DND-41 (cell line): ENCODE measurements at places on chromosomes 16 and 17.

DNA sequence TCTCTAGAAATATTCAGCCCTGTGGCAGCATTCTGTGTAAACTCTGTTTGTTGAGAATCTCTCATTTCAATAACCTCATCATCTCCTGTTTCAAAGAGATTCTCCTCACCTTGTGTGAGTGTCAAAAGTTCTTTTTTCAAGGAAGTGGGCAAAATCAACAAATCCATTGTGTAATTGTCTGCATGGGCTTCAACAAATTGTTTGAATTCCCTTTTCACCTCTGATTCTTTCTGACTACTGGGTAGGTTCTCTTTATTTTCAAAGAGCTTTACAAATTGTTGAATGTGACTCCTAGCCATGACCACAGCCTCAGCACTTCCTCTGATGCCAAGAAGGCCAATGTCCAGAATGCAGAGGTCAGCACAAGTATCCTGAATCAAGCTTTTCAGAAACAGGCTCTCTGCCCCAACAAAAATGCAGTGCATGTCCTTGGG lies 48.0 kb downstream of the N4BP1 start:
- no peak for DNase-seq

DNA sequence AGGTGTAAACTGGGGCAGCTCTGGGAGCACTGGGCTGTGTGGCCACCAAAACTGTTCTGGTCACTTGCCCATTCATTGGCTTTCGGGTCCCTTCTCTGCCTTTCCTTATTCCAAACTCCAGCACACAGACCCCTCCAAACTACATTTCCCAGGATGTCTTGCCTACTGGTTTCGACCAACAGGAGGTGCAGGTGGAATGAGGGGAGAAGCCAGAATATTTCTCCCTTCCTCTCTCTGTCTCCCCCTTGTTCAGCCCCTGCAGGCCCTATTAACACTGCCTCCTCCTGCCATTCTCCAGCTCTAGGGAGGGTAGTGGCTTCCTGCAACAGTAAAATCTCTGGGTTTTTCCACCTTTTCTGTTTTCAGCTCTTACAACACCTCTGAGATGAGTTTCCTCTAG lies 13.2 kb upstream of the NAGPA start:
- no peak for DNase-seq

GRCh38 chr16:65306722-65307121 lies 184.9 kb upstream of the CDH11 start:
- no peak for DNase-seq

DNA sequence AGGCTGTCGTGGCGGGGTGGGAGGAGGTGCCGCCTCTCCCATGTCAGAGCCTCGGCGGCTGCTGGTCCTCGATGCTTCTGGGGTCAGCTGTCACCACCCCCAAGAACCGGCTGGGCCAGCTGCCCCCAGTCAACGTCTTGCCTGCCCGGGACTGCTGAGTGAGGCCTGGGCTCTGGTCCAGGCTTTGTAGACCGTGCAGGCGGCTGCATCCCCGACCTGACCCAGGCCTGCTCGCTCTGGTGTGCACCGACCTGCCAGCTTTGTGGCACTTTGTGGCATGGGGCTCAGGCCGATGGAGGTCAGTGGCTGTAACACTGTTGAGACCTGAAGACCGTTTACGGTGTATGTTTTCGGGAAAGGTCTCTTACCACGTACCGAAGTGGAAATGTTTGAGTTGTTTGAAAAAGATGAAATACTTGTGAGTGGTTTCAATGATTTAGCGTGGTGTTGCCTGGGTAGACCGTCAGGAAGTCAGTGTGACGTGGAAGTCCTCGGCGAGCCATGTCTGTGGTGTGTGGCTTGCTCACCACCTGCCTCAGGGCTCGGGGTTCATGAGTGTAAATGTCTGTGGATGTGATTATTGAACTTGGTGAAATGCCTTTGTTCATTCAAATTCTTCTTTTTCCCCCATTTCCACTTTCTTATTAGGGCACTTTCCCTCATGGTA lies 53.2 kb upstream of the ZNF750 start:
- no peak for DNase-seq

DNA sequence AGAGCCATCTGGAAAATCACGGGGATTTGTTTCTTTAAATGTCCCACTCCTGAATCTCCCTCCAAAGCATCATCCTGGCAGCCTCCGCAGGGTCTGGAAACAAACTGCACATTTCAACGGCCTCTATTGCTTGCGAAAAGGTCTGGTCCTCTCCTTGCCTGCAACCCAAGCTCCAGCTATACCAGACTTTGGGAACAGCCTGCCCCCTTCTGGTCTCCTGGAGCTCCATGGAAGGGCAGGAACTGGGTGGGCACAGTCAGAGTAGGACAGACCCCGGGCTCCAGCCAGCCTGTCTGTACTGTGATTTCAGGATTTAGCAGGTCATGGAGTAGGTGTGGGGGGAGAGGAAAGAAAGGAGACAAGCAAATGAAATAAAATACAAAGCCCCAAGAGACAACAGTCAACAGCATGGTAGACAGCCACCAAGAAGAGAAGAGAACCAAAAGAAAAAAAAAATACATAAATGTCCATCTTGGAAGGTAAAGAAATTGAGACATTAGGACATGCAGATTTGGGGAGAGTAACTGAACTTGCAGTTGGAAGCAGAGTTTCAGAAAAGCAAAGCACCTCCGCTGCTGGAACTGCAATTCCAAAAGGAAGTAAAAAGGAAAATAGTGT lies 2.7 kb downstream of the XYLT1 start:
- DNase-seq = peak; percentile 37

GRCh38 chr17:354651-355556 lies 2.3 kb upstream of the RPH3AL start:
- no peak for DNase-seq

DNA sequence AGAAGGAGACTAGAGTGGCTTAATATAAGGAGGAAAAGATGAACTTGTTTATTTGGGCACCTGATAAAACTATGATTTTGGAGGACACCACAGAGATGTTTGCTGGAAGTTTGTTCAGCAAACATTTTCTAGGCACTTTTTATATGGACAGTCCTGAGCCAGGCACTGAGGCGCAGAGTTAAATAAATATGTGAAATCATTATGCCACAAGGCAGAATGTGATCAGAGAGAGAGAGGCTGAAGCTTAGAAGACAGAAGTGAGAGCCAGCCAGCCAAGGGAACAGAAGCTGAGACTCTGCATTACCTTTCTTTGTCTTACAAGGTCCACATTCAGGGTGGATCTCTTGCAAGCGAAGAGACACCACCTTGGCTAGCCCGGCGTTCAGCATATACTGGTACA lies 21.4 kb downstream of the GTF3C1 start:
- DNase-seq = no peak

- no peak for DNase-seq
These were observed 27.4 kb downstream of the TMEM204 start for GRCh38 chr16:1560866-1561265.

DNA sequence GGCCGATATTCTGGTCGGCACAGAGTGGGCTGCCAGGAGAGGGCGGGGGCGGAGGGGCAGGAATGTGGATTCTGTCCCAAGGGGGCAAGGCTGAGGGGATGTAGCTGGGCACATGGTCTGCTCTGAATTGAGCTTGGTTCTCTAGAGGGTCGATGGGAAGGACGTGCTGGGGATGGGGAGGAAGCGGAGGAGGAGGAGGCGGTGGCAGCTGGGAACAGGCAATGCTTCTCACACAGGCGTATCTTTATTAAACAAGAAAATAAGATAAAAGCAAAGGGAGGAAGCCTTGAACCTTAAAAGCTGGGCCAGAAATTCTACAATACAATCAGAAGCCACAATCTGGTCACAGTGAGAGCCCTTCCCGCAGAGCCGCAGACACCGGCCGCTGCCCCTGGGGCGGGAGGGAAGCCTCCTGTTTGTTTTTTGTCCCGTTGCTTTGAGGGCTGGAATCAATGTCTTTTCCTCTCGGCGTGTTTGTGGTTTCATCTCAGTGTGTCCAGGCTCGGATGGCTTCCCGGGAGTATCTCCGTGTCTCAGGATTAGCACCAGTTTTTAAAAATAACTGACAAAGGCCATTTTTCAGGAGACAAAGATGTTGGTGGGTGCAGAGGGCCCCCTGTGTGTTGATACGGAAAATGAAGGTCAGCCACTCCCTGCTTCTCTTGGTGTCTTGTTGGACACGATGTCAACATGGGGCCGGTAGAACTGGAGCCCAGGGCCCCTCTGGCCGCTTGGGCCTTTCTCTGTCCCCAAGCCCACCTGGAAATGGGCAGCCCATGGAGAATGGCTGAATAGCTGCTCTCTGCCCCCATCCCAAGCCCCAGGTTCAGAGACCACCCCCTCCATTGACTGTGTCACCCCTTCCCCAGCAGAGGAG lies 12.3 kb upstream of the SLC7A5 start:
- no peak for DNase-seq

DNA sequence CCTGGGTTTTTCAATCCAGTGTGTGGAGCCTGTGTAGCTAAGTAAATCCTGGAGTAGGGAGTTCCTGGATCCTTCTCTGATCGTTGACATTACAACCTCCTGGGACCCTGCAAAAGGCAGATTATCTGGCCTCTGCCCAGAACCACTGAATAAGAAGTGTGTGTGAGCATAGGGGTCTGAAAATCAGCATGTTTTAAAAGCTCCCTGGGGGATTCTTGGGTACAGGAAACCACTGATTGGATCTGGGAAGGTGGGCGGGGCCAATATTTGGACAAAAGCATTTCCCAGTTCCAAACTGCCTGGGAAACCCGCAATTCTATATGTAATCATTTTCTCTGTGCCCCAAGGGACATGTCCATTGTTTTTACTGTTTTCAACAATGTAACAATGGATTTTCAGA lies 27.2 kb upstream of the BEAN1 start:
- DNase-seq = no peak

GRCh38 chr16:56728980-56729734 lies 772 bp upstream of the NUP93 start:
- DNase-seq = no peak

DNA sequence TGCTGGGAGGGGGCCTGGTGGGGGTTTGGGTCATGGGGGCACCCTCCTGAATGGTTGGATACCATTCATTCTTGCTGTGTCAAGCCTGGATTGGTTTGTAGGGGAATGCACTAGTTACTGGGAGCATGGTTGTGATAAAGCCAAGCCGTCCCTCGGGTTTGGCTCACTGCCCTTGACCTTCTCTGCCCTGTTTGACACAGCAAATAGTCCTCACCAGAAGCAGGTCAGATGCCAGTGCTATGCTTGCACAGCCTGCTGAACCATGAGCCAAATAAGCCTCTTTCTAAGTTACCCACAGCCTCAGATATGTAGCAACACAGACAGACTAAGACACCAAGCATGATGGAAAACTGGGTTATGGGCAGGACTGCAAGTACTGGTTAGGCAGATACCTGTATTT lies 14.6 kb downstream of the ZNF778 start:
- DNase-seq = no peak

- DNase-seq = no peak
These were observed 10.4 kb downstream of the GPRC5C start for GRCh38 chr17:74442291-74442669.

DNA sequence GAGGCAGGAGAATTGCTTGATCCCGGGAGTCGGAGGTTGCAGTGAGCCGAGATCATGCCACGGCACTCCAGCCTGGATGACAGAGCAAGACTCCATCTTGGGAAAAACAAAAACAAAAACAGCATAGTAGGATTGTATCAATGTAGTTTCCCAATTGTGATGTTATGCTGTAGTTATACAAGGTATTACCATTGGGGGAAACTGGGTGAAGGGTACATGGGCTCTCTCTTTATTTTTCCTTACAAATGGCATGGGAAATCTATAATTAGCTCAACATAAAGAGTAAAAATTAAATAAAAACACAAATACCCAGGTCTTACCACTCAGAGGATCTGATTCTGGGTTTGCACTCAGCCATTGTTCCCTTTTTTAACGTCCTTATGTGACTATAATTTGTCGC lies 107.9 kb downstream of the KATNIP start:
- no peak for DNase-seq

GRCh38 chr16:87982581-87983041 lies 31.4 kb downstream of the BANP start:
- no peak for DNase-seq

DNA sequence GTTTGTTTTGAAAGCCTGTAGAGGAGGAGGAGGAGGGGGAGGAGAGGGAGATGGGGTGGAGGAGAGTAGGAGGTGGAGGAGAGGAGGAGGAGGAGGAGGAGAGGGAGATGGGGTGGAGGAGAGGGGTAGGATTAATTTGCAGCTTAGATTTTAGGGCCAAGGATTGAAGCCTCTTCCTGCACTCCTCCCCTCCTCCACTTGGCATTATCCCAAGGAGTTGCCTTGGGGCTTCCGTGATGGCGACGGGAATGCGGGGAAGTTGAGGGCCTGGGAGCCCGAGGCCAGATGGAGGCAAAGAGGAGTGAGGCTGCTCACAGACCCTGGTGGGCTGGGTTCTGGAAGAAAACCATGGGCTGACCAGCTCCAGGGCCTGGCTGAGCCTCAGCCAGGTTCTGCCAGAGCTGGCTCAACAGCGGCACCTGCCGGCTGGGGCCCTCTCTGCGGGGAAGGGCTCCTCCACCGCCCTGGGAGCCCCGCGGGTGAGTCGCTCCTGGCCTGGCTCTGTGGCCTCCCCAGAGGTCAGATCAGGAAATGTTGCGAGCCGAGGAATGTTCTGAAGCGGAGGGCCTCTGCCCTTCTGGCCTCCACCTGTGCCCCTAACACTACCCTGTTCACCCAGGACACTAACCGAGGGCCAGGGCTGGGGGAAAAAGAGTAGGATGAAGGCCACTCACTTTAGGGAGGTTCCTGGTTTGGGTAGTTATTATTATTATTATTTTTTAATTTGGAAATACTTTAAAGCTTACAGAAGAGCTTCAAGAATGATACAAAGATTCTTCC lies 23.9 kb upstream of the FMNL1 start:
- peak; percentile 86 for DNase-seq

DNA sequence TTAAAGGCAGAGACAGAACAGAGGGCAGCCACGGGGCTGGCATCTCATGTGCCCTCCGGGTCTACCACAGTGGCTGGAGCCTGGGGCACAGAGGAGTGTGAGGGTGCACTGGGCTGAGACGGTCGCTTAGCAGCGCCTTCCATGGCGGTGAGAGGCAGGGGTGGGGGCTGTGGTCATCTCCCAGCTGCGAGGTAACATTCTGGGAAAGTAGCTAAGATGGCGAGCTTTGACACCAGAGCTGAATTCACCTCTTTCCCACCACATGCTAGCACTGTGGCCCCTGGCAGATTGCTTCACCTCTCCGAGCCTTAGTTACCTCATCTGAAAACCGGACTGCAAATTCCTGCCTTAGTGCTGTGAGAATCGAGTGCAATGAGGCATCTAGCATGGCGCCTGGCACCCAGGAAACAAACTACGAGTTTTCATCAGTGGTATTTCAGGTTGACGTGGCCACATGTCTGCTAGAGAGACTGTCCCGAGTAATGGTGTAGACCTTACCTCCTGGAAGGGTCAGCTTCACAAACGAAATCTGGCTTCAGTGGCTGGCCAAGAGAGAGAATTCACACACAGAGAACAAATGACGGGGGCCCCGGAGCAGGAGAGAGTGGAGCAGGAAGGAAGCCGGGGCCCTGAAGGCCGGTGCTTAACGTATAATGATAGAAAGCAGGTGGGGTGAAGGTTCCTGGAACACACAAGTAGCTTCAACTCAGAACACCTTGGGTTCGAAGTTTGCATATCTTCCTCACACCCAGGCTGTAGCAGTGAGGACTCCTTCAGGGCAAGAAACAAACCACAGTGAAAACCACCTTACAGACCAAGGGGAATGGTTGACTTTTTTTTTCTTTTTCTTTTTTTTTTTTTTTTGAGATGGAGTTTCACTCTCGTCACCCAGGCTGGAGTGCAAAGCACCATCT lies 63.9 kb upstream of the RPH3AL start:
- peak; percentile 24 for DNase-seq

- DNase-seq = no peak
These were observed 127.3 kb downstream of the NLK start for GRCh38 chr17:28169621-28170349.

- no peak for DNase-seq
These were observed 315.6 kb downstream of the SEC14L1 start for GRCh38 chr17:77456271-77456950.
